ENCODE measurements at places on chromosomes 4 and X. TPM values are rescaled to one million over a fixed set of nuclear protein-coding genes. Genes with fewer than 3 reads are reported as not detected.

DNA sequence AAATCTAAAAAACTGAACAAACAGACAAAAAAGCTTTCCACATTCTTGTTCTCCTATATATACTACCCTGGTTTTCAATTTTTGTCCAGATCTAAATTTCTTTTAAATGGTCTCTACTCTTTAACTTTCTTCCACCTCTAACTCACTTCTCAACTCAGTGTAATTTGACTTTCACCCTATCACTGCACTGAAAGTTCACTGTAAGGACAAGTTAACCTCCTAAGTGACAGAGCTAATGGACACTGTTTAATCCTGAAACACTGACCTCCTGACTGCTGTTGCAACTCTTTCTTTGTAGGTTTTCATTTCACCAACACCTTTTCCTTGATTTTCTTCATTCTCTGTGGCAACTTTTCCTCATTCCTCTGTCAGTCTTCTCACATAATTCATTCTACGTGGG is 50.0 kb downstream of the ATOH1 start:
- no peaks in the 10 kb centered on the region for H3K4me1 ChIP-seq
- no peak overlapping the region for H3K4me3 ChIP-seq
- H3K27me3 ChIP-seq, result no peaks in the 10 kb centered on the region
- no peak overlapping the region for H3K27ac ChIP-seq
- no peaks in the 10 kb centered on the region for H3K36me3 ChIP-seq
- no peak for DNase-seq

GRCh38 chrX:111823128-111823527 is 52.9 kb upstream of the TRPC5OS start:
- no peak overlapping the region for H3K27ac ChIP-seq
- DNase-seq, result peak; percentile 8
- H3K4me3 ChIP-seq, result no peak overlapping the region

GRCh38 chr4:14124816-14125215 is 497.3 kb upstream of the BOD1L1 start:
- DNase-seq, result no peak
- H3K27me3 ChIP-seq, result no peaks in the 10 kb centered on the region
- H3K4me1 ChIP-seq, result no peaks in the 10 kb centered on the region
- no peaks in the 10 kb centered on the region for H3K36me3 ChIP-seq

- H3K27me3 ChIP-seq, result no peaks in the 10 kb centered on the region
- H3K27ac ChIP-seq, result no peak overlapping the region
- peaks cover 11% of the 10 kb centered on the region for H3K4me1 ChIP-seq
- no peaks in the 10 kb centered on the region for H3K36me3 ChIP-seq
Observed at GRCh38 chr4:149884046-149884445, 68.4 kb upstream of the IQCM start.

DNA sequence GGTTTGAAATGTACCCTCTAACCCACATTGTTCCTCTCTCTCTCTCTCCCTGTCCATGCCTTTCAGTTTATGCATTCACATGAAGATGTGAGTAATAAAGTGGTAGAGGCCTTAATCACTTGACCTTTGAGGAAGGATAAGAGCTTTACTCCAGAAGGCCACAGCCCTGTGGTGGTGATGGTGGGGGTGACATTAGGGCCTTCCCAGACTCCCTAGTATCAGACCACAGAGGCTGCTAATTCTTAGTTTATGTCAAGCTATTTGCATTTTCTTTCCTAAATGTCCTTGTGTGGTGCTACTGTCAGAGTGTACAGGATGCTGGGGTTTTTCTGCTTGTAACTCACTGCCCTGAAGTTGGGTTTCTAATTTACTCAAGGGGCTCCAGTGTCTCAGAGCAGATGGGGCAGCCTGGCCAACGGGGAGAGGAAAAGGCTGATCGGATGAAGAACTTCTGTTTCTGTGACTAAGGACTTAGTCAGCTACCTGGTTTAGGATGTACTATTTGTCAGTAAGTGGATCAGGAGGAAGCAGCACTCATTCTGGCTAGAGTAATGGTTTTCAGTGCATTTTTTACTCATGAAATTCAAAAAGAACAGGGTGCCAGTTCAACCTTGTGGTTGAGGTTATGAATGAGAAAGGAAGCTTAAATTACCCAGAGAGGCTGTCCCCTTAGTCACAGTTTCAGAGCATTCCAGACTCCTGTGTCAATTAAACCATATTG is 509.6 kb upstream of the DIPK2B start:
- no peaks in the 10 kb centered on the region for H3K36me3 ChIP-seq
- H3K27ac ChIP-seq, result peak overlapping the region; percentile 92
- no peaks in the 10 kb centered on the region for H3K27me3 ChIP-seq
- peak; percentile 99 for DNase-seq

DNA sequence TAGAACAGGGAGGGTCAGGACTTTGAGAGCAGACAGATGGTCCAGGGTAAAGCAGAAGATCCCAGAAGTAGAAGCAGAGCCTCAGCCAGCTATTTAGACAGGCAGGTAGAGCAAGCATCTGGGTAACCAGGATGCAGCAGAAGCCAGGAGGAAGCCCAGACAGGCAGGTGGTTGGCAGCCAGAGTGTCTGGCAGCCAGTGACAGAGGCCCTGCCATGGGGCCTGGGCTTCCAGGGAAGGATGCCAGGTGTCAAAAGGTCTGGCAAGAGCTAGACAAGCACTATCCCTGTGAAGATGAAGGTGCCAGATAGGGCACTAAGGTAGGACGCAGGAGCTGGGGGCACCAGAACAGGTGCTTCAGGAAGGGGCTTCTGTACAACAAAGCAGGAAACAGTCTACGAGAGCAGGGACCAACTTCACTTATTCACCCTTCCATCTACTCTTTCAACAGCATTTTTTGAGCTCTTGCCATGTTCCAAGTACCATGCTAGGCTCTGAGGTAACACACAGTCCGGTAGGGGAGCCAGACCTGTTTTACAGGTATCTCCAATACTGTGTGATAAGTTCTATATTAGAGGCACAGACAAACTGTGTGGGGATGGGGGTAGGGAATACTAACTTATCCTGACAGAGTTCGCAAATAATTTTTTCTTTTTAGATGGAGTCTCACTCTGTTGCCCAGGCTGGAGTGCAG is 38.1 kb upstream of the GJB1 start:
- no peaks in the 10 kb centered on the region for H3K27me3 ChIP-seq
- H3K27ac ChIP-seq, result no peak overlapping the region
- H3K4me1 ChIP-seq, result peaks cover 16% of the 10 kb centered on the region
- no peaks in the 10 kb centered on the region for H3K36me3 ChIP-seq
- DNase-seq, result no peak

ADH6 gene
- total RNA-seq, result not detected

HHIP gene
- total RNA-seq, result 4.0 TPM

DNA sequence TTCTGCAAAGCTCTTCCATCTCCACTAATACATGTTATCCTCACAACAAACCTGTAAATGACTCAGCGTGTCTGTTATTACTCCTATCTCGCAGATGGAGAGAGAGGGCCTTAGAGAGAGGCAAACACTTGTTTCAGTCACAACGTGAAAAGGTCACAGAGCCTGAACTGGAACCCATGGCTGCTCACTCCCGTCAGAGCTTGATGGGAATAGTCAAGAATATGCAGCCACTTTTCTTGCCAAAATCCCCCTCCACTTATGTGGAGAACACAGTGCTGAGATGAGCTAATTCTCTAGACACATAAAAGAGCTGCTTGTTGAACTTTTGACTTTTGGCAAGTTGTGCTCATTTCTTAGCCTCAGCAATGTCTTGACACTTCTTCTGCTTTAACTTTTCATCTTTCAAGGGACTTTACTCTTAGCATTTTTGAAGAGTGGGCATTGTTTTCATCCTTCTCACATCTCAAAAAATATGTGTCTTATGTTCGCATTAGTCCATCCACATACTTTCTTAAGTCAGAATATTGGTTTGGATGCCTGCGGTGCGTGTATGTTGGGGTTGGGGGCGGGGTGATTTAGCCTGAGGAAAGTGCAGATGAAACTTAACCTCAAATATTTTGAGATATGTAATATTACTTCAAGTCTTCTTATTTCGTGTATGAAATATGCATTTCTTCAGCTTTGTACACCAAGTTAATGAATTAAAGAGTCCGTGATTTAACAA is 69.2 kb downstream of the SYNPO2 start:
- DNase-seq, result peak; percentile 67
- H3K36me3 ChIP-seq, result no peaks in the 10 kb centered on the region
- H3K27ac ChIP-seq, result no peak overlapping the region
- H3K4me3 ChIP-seq, result no peak overlapping the region
- H3K4me1 ChIP-seq, result peaks cover 5% of the 10 kb centered on the region

GRCh38 chr4:16583764-16584163 is 314.7 kb downstream of the LDB2 start:
- DNase-seq, result peak; percentile 88
- H3K27ac ChIP-seq, result peak overlapping the region; percentile 35
- no peak overlapping the region for H3K4me3 ChIP-seq
- H3K27me3 ChIP-seq, result no peaks in the 10 kb centered on the region

MAGEA11 gene
- total RNA-seq, result not detected

DNA sequence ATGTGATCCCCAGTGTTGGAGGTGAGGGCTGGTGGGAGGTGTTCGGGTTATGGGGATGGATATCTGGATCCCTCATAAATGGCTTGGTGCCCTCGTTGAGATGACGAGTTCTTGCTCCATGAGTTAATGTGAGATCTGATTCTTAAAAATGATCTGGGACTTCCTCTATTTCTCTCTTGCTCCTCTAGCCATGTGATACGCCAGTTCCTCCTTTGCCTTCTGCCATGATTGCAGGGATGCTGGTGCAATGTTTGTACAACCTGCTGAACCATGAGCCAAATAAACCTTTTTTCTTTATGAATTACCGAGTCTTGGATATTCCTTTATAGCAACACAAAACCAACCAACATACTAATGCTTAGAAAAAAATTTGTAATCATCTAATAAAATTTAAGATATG is 56.6 kb downstream of the STAP1 start:
- peaks cover 15% of the 10 kb centered on the region for H3K36me3 ChIP-seq
- no peak for DNase-seq
- no peaks in the 10 kb centered on the region for H3K4me1 ChIP-seq
- H3K4me3 ChIP-seq, result no peak overlapping the region

Data from astrocyte (in vitro differentiated cells and primary cell).